Activated CD4-positive, alpha-beta T cell treated with anti-CD3 and anti-CD28 coated beads, Interleukin-2, amount 50 U/mL, for 24 hours (primary cell): ENCODE measurements at places on chromosomes 5 and 9.
A peak's percentile ranks its signal among the peaks of the same experiment; 100 is the strongest.

GRCh38 chr9:86287013-86287412 is 4.7 kb upstream of the ISCA1 start:
- no peak for DNase-seq

GRCh38 chr9:6512085-6512657 is 99.2 kb downstream of the UHRF2 start:
- no peak for DNase-seq

DNA sequence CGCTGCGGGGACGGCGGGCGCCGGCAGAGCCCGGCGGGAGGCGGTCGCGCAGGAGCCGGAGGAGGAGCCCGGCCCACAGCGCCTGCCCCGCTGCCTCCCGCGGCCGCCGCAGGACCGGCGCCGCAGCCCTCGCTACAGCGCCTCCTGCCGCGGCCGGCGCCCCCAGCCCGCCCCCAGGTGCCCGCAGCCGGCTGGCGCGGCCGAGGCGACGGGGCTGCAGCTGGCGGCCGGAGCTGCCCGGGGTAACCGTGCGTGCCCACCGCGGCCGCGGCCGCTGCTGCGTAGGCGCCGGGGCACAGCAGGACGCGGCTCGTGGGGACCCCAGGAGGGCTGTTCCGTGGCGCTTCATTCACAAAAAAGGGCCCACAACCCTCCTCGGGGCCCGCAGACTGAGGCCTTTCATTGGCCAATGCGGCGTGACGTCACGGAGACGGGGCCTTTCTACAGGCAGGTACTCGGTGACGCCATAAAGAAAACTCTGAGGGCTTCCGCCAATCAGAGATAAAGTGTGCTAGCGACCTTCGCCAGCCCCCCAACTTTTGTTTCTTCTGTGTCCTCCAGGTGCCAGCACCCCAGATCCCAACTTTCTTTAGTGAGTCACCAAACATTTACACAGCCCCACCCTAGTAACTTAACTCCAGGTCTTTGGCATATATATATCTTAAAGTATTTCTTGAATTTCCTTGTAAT is at the start of gene CDC14B:
TSS of gene CDC14B (minus strand) at position 353 of the 690 bp plus-strand sequence. CDS start 465 bp downstream, outside the sequence.
- DNase-seq = peak; percentile 73

- no peak for DNase-seq
Measured at GRCh38 chr9:9743822-9744221, 869.0 kb downstream of the PTPRD start.

GRCh38 chr5:108148715-108149139 is 233.2 kb downstream of the FBXL17 start:
- no peak for DNase-seq

DNA sequence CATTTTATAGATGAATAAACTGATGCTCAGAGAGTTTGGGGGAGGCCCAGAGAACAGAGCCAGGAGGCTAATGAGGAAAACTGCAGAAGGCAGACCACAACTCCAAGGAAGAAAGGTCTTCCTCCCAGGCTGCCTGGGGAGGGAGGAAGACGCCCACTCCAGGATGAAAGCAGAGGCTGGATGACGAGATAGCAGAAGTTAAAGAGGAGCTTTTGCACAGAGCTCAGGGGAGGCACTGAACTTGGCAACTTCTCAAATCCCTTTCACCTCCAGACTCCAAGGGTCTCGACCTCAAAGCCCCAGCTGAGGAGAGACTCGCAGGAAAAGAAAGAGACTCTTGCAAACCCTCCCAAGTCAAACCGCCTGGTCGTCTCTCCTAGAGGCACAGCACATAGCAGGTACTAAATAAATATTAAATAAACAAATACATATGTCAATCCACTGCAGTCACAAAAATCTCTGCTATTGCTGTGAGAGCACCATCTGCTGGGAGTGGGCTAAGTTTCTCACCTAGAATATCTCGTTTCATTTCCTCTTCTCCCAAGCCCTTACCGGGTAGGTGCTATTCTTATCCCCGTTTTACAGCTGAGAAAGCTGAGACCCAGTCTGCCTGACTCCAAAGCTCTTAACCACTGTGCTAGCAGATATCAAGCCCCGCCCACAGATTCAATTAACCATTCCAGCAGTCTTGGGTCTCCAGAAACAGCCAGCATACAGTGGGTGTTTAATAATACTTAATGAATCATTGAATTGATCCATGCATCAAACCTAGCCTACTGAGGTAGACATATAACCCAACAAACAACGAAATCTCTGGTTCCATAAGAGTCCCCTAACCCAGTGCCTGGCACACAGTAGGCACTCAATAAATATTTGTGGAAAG is 97.8 kb upstream of the HAND1 start:
- DNase-seq = no peak

DNA sequence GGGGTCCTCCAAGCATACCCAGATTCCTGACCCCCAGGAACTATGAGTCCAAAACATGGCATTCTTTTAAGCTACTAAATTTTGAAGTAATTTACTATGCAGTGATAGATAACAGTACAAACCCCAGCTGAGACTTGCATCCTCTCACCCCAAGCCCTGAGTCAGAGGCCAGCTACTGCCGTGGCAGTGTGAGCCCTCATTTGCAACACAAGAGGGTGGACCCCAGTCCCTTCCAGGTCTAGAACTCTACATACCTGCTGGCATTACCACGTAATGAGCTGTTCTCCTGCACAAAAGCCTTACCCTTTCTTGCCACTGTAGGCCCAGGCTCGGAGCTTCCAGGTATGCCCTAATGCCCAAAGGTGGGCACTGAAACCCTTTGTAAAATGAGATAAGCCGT is 108.6 kb upstream of the ERCC6L2 start:
- no peak for DNase-seq

DNA sequence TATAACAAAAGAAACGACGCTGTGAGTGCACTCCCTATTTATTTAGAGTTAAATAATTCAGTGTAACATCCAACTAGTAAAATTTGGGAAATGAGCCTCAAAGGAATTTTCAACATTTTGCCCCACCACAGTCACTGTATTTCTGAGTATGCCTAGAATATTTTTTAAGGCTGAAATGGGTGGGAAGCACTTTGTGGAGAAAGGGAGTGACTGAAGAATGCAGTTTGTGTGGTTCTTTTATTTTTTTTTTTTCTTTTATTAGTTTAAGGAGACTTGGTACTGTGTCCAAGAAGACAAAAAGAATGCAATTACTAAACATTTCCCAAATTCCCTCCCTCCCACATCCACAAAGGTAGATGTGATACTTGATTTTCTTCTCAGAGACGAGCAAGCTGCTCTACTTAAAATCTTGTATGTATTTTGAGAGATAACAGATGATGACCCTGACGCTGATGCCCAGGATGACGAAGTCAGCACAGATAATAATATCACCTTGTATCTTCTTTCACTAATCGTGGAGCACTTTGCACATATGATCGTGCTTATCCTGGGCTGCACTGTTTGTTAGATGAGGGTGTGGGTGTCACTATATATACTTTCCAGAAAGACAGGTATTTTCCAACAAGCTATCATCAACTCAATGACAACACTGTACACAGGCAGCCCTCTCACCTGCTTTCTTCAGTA is 586.3 kb downstream of the RAB3C start:
- DNase-seq = no peak

- no peak for DNase-seq
Measured at GRCh38 chr9:136120438-136120844, 1.8 kb upstream of the TMEM250 start.
